ENCODE measurements at places on chromosomes 7 and 10.

GRCh38 chr7:102099474-102099873, 187.2 kb upstream of the SH2B2 start:
- DNase-seq = no peak

GRCh38 chr10:99058762-99059161, 176.9 kb downstream of the HPSE2 start:
- no peak for DNase-seq

GRCh38 chr10:75228278-75228677, 7.5 kb downstream of the COMTD1 start:
- no peak for DNase-seq

DNA sequence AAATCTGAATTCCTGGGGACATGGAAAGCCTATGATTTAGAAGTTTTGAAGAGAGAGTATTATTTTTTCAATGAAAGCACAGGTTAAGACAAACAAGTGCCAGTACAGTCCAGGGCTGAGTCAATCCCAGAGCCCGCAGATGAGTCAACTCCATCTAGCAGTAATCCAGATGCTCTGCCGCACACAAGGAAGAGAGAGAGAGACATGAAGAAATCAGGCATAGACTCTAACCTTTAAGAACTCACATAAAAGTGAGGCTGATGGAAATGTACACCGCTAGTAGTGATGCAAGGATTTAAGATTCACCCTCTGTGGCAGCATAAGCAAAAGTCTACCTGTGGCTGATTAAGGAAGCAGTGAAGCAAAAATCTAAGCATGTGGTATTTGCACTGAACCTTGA, 651.5 kb downstream of the TNS3 start:
- no peak for DNase-seq

DNA sequence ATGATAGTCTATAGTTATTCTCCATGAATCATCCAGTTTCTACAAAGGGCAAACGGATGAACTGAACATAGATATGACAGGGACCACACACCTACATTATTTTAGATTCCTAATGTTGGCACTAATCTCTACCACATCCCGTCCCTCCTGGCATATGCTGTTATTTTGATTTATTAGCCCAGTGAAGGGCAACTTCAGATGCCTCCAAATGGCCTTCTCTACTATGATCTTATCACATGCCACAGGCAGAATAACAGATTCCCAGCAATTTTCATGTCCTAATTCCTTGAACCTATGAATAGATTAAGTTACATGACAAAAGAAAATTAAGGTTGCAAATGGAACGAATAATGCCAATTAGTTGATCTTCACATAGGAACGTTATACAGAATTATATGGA, 474.7 kb downstream of the ANKRD7 start:
- DNase-seq = no peak

GRCh38 chr7:48077423-48077822, 11.6 kb upstream of the UPP1 start:
- DNase-seq = no peak

- DNase-seq = no peak
Observed at GRCh38 chr10:92913973-92914372, 65.7 kb downstream of the EXOC6 start.

DNA sequence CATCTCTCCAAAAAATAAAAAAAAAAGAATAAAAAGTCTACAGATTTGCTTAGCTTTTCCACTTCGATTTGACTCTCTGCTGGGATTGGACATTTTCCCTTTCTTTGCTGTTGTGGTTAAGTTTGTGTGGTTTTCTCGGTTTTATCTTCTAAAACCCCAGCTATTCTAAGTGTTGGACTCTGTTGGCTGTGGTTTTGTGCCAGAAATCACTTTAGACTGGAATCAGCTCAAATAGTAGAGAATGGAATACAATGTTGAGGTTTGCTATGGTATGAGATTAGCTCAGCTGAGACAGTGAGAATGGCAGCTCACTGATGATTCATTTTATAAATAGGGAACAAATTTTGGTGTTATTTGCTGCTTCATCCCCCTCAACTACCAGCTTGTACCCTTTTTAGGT, 116.0 kb downstream of the BUB3 start:
- no peak for DNase-seq

GRCh38 chr10:100868382-100868781, 44.4 kb upstream of the SLF2 start:
- DNase-seq = no peak

GRCh38 chr7:70926666-70927065, 205.3 kb upstream of the GALNT17 start:
- no peak for DNase-seq

GRCh38 chr10:71378336-71379117, 18.2 kb upstream of the CDH23 start:
- DNase-seq = no peak

GRCh38 chr10:99470327-99470726, 39.9 kb upstream of the GOT1 start:
- DNase-seq = no peak

DNA sequence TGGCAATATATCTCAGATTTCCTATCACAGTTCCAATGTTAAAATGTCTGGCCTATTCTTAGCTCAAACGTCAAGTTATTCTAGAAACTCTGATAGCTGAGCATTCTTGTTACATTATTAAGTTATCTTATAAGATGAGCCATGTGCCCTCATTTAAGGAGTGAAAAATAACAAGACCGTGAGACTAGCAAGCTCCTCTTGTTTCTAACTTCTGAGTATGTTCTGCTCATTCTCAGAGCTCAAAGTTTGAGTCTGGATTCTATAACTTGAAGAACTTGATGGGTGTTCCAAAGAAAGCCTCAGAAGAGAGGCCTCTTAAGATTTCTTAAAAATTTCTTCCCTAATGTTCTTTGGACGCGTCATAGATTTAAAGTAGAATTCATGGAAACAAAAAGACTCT, 215.2 kb downstream of the HTR7 start:
- no peak for DNase-seq

DNA sequence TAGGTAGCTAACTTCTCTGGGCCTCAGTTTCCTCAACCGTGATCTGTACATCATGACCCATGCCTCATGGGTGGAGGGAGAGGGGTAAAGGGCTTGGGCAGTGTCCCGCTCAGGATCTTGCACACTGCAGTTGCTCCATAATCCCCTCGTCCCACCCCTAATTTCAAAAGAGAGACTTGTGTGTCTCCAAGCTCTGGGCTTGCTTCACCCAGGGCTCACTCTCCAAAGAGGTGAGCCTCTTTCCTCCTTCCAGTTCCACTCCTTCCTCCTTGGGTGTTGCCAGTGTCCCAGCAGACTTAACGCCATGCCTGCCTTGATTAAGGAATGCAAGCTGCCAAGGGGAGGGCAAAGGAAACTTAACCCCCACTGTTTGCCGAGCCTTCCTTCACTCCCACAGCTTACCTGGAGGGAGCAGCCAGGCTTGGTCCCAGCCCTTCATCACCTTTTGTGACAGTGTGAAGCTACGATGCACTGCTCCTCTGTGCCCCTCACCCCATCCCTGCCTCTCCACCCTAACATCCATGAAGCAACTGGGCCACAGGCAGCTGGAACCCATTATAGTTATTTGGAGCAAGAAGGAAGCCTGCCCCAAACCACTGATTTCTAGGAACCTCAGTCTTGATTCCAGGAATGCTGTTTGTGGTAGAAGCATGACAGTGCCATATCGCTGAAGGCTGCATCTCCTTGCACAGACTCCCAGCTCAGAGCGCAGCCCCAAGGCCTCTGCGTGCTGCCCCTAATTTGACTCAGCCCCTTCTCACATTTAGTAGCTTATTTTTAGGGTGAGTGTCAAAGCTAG, 363.3 kb downstream of the TNS3 start:
- no peak for DNase-seq

DNA sequence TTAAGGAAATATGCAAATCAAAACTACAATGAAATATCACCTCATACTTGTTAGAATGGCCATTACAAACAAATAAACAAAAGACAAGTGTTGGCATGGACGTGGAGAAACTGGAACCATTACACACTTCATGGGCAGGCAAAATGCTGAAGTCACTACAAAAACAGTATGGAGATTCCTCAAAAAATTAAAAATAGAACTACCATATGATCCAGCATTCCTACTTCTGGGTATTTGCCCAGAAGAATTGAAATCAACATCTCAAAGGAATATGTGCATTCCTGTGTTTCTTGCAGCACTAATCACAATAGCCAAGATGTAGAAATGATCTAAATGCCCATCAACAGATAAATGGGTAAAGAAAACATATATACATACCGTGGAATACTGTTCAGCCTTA, 83.6 kb downstream of the NRCAM start:
- no peak for DNase-seq

- no peak for DNase-seq
Observed at GRCh38 chr10:61897671-61898434, 3.6 kb upstream of the ARID5B start.

- no peak for DNase-seq
Observed at GRCh38 chr10:112601214-112602090, 154.4 kb downstream of the VTI1A start.

All from stimulated activated effector memory CD8-positive, alpha-beta T cell treated with anti-CD3 and anti-CD28 coated beads, Interleukin-12 subunit alpha, Interleukin-12 subunit beta, amount 100 ng/mL, for 72 hours (primary cell).